Activated gamma-delta T cell (primary cell): ENCODE measurements at places on chromosomes 5 and 9.

DNA sequence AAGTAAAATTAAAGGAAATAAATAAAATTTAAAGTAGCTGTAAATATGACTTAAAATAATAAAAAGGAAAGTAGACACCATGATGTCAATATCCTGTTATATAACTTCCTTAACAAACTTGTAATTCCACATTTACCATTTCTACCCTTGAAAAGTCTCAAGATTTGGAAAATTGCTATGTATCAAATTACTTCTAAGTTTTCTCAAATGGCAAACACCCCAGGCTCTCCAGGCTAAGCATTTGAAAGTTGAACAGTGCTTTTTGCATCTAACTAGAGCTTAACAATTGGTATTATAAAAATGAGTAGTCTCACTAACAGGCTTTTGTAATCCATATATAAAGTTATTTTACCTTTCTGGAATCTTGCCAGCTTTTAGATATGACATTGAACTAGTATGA, 41.5 kb upstream of the MACIR start:
- no peak for DNase-seq

DNA sequence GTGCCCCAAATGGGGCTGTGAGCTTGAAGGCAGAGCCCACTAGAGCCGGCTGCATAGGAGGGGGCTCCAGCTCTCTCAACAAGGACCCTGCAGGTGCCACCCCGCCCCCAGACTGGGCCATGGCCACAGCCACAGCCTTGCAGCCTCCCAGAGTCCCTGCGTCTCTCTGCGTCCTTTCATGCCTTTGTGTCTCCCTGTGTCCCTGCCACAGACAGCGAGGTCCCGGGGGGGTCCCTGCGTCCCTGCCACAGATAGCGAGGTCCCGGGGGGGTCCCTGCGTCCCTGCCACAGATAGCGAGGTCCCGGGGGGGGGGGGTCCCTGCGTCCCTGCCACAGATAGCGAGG, 6.3 kb downstream of the NOXA1 start:
- DNase-seq = no peak

DNA sequence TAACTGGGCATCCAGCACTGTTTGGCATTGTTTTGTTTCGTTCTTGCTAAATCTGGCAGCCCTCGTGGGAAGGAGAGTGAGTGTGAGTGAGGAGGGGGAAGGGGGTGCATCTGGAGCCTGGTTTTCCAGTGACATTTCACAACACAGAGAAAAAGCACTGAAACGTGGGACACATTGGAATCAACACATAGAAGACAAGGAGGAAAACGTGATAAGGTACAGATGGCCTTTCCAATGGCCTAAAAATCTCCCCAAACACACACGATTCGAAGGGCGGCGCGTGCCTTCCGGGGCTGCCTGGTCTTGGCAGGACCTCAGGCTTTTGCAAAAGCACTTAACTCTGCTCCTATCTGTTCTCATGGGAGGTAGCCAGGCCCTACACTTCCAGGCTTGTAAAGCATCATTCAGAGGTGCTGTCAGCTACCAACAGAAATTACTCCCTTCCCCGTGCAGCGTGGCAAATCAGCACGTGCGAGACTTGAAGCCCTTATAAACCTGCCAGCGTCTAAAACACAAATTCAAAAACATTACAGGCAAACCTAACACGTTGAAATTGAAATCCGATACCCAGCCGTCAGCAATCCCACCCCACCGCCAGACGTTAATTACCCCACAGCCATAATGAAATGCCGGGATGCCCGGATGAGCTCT, 129.4 kb downstream of the OLFM1 start:
- no peak for DNase-seq

- DNase-seq = no peak
Observed at GRCh38 chr5:178427576-178428197, 162.5 kb downstream of the COL23A1 start.

DNA sequence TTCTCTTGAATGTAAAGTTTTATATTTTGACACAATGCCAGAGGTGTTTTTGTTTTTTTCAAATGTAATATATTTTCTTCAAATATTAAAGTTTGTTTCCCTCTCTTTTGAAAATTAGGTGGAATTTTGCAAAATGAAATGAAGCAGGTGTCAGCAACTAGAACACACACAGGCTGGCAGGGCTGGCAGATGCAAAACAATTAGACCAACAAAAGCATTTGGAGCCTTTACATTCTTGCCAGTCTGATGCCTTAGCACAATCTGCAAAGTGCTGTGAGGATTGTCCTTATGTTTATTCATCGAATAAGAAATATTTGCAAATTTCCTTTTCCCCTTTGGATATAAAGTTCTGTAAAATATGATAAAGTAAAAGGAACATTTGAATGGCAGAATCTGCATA, 1063.9 kb downstream of the CDH9 start:
- DNase-seq = no peak

DNA sequence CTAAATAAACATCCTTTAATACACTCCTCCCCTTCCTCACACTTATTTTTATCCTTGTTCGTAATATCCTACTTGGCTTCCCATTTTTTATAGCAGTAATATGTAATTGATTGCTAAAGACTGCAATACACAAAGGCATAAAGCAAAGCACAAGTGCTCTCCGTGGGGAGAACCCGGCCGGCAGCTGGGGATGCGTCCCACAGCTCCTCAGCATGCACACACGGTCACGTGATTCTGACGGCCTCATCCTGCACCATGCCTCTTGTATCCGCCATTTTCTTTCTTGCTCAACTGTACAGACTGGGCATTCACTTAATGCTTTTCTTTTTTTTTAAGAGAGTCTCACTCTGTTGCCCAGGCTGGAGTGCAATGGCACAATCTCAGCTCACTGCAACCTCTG, 2.8 kb downstream of the BRD3OS start:
- DNase-seq = no peak

GRCh38 chr5:61431923-61432620, 100.0 kb downstream of the ZSWIM6 start:
- DNase-seq = no peak

- no peak for DNase-seq
Observed at GRCh38 chr9:113969343-113969742, 93.2 kb downstream of the ZNF618 start.

DNA sequence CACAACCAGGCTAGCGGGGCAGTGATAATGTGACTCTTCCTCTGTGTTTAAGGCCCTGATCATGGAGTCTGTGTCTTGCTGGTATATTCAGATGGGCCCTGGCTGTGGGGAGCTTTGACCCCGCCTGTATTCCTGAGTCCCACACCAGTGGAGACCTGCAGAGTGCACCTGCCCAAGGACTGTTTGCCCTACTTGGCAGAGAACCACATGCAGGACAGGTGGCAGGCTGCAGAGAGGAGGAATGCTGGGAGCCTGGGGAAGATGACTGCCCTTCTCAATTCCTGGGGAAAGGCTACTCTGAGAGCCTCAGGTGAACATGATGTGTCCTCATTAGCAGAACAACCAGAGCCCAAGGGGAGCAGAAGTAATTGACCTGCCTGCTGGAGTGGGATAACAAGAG, 36.2 kb downstream of the IARS1 start:
- DNase-seq = no peak
